ENCODE measurements at places on chromosomes 11 and 22. TPM values are rescaled to one million over a fixed set of nuclear protein-coding genes. Genes with fewer than 3 reads are reported as not detected.
A peak's percentile ranks its signal among the peaks of the same experiment; 100 is the strongest.

Gene MMP12
- not detected for total RNA-seq

- DNase-seq: peak; percentile 84
Observed at GRCh38 chr11:33996498-33997454, 54.8 kb upstream of the CAPRIN1 start.

DNA sequence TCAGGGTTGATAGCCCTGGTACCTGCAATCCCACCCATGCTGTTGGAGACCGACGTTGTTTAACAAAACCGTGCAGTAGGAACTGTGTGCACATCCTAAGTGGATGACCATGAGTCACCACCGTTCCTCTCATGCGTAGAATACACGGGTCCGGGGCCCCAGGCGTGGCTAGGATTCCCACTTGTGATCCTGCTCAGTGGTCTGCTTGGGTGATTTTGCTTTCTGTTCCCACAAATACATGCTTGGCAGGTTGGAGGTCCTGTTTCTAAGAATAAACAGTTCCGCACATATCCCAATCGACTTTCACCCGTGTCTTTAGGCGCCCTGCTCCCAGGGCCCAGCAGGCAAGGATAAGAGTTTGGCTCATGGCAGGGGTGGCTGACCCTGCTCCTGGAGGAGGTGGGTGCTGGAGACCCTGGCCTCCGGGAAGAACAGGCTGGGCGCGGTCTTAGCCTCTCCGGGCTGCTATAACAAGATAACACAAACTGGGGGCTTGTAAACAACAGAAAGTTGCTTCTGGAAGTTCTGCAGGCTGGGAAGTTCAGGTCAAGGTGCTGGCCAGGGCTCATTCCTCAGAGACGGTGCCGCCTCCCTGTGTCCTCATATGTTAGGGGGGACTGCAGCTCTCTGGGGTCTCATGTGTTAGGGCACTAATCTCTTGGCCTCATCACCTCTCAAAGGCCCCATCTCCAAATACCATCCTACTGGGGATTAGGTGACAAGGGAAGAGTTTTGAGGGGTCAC lies 1028.3 kb downstream of the BRD1 start:
- peak; percentile 31 for DNase-seq

DNA sequence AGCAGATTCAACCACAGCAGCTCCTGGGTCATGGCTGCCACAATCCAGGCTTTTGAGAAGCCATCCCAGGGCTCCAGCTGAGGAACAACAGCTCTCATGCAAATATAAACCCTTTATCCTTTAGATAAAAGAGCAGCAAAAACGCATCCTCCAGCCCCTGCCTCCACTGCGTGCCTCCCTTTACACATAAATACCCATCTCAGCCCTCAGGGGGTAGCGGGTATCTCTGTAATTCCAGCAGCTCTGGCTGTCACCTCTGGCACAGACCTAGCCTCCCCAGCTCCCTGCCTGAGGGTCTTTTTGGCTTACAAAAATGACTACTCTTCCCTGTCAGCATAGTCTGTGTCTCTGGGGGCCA lies 21.6 kb downstream of the LMO1 start:
- DNase-seq: no peak

GRCh38 chr11:1295591-1295990 lies 13.8 kb downstream of the TOLLIP start:
- no peak for DNase-seq

Gene POU2AF3
- not detected for total RNA-seq
